Activated CD4-positive, CD25-positive, alpha-beta regulatory T cell treated with anti-CD3 and anti-CD28 coated beads, Interleukin-2, amount 50 U/mL, for 16 hours (primary cell): ENCODE measurements at places on chromosomes 6 and 20.
A peak's percentile ranks its signal among the peaks of the same experiment; 100 is the strongest.

GRCh38 chr6:112409311-112409710, 62.2 kb downstream of the RFPL4B start:
- DNase-seq: no peak

DNA sequence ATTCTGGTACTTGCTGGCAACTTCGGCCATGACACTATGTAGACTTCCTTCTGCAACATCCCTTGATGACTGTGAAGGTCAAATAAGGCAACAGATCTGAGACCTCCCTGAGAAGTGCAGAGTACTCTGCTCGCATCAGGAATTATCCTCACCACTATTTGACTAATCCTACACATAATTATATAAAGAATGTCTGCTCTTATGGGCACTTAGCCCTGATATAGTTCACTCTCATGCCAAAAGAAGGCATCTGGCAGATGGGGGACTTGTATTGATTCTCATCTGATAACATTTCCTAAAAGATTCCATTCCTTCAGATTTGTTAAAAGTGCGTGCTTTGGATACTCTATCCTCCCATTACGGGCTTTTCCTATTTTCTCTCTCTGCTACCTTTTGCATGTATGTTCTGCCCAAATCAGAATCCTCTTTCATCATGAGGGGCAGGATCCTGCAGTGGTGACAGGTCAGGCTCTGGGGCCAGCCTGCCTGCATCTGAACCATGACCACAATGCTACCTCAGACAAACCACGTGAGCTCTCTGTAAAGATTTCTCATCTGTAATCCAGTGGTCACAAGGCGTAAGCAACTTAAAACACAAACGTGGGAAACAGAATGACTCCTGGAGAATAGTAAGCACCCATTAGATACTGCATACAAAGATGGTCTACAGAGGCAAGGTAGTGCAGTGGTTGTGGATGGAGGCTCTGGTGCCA, 134.0 kb downstream of the GJA10 start:
- no peak for DNase-seq

- no peak for DNase-seq
These were observed 116.9 kb upstream of the SIRPA start for GRCh38 chr20:1778338-1778737.

DNA sequence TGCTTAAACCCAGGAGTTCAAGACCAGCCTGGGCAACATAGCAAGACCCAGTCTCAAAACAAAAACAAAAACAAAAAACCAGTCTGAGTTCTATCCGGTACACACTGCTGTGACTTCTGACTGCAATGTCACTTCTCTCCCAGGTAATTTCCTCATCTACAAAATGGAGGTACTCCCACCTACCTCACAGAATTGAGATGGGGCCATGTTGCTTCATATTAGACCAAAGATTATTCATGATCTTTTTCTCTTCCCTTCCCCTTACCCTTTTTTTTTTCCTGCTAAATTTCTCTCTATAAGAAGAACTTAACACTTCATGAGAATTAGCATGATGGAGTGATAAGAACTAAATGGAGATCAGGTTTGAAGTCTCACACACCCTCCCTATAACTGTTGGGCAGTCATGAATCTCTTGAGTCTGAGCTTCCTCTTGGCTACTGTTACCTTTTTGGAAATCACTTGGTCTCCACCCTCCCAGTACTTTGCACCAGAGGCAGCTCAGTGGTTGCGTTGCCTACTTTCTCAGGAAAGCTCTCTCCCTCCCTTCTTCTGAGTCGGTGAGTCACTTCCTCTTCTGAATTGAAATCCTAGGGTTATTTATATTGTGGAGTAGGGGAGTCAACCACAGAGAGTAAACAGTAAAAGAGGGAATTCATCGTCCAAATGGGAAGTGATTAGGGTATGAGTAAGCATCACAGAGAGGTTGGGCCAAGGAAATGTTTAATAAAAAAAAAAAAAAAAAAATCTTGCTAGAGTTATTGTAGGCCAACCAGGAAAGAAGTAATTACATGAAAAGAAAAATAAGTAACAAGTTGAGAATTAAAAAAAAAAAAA, 59.9 kb upstream of the MAP7 start:
- no peak for DNase-seq

GRCh38 chr20:63747622-63748069, 8.1 kb downstream of the SLC2A4RG start:
- no peak for DNase-seq

DNA sequence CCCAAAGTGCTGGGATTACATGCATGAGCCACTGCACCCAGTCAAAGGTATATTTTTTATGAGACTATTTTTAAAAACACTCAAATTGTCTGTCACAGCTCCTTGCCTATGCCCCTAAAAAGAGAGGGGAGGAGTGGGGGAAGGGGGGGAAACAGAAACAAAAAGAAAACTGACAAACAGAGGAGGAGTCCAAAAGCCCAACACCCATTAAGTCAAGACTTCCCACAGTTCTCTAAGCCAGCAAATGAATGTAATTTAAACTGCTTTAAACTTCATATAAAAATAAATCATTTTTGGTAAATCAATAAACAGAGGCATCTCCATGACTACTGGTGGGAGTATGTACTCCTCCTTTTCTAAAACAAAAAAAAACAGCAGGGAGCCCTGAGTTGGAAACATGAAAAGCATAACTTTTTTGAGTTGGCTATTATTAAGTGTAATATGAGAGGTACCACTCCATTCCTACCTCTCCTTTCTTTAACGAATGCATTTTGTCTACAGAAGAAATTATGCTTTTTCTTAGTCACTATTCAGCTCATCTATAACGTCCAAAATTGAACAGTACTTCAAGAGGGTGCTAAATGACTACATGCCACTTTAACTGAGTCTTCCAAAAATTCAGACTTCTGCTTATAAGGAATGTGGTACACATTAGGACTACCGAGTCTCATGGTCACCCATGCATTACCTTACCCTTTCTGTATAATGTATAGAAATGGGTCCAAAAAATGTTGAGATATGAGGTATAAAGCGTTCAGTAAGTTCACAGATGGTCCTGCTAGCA, 119.0 kb upstream of the PRSS16 start:
- no peak for DNase-seq

GRCh38 chr6:117272032-117272866, 6.9 kb downstream of the VGLL2 start:
- DNase-seq: no peak

DNA sequence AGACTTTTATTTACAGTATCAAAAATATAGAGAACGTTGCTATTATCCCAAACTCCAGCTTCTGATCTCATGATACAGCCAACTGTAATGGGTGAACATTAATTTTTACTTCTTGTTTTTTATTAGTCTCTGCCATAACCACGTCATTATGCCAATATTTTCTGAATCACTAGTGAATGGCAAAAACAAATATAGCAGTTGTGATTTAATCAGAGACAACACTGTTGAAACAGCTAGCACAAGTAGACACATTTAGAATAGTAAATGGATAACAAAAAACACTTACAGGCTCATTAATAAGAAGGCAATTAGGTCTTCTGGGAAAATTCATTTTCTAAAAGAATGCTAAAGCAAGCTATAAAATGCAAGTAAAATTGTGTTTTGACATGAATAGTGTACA, 8.1 kb downstream of the PTPRK start:
- DNase-seq: no peak

- no peak for DNase-seq
These were observed 1.9 kb upstream of the BCAS4 start for GRCh38 chr20:50792708-50793574.

DNA sequence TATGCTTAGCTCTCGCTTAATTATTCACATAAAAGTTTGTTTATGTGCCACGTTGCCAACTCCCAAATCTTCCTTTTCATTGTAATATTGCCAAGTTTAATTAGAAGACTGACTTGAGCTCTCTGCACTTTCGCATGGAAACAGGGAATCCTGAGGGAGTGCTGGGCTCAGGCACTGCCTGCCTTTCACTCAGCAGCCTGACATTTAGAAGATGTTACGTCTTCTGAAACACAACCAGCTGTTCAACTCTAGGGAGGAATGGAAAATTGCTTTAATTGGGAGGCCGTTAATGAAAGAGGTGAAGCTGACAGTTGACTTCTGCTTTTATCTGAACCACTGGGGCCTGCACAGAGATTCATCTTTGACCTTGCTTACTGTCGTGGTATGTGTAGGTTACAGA, 77.4 kb upstream of the MTHFD1L start:
- no peak for DNase-seq

- no peak for DNase-seq
These were observed 76.3 kb downstream of the BTBD3 start for GRCh38 chr20:11993886-11994461.

GRCh38 chr6:10977231-10977968, 66.7 kb downstream of the ELOVL2 start:
- DNase-seq: no peak

DNA sequence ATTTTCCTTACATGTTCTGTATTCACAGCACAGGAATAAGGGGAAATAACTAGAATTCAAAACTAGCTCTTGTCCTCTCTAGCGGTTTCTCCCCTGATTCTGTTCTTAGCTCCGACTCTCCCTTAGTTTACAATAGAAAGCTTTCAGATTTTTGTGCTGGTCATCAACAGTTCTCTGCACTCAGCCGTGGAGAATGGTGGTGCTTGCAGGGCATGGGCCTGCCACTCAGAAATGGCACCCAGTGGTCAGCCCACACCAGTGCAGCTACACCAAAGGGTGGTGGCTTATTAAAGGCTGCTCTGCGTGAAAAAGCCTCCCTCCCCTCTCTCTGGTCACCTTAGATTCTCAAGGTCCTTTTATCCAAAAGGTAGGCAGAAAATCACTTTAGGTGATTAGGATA, 123.5 kb downstream of the SASH1 start:
- DNase-seq: no peak

- DNase-seq: no peak
These were observed 65.2 kb downstream of the RIN2 start for GRCh38 chr20:19823216-19823615.

DNA sequence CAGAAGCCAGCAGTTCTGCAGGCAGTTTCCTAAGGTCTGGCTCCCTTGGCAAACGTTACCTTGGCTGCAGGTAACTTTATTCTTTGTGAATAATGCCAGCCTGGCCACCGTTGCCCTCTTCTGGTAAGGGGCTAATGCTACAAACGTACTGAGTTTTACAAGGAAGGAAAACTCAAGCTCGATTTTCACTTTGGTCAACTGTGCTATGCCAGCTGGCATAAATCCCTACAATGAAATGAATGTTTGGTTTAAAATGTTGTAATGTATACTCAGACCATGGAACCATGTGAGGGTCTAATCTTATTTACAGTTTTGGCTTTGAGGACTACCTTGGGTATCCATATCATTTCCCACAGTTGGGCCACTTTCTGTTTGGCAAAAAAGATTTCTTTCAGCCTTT, 101.4 kb downstream of the SLX4IP start:
- DNase-seq: peak; percentile 10

- no peak for DNase-seq
These were observed 131.8 kb downstream of the SLC23A2 start for GRCh38 chr20:4869290-4870193.

DNA sequence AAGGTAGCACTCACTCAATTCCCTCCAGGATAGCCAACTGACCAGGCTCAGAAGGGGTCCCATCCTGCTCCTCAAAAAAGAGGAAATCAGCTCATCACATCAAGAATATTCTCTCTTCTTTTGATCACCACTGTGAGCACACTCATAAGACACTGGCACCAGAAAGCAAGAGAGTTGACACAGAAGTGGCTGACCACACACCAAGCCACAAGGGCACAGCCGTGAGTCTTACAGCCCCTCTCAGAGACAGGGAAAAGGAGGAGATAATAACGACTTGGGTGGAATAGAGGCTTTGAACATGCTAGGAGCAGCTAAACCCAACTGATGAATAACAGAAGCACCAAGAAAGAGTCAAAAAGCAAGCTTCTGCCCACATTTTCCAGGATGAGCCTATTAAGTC, 249.1 kb upstream of the PREP start:
- no peak for DNase-seq

DNA sequence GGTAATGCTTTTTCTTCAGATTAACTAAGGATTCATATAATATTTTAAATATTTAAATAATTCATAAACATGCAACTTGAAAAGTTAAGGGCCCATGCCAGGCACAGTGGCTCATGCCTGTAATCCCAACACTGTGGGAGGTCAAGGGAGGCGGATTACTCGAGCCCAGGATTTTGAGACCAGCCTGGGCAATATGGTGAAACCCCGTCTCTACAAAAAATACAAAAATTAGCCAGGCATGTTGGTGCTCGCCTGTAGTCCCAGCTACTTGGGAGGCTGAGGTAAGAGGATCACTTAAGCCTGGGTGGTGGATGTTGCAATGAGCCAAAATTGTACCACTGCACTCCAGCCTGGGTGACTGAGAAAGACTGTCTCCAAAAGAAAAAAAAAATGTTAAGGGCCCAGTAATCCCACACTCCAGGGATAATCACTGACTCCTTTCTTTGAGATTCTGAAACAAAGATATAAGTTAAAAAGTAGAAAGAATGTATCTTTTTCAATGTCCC, 7.9 kb upstream of the RIN2 start:
- no peak for DNase-seq

DNA sequence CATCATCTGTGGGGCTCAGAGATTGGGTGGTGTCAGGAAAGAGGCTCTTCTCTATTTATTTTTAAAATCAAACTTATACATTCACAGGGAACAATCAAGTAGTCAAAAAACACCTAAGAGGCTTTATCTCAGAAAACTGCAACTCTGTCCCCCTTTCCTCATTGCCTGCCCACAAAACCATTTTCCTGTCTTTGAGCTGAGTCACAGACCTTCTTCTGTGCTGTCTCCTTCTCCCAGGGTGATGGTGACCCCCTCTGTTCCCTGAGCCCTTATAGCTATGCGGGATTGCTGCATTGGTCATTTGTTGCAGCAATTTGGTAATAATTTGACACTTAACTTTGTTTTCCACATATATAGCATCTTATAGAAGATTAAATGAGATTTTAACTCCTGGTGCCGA, 195.2 kb upstream of the PROKR2 start:
- DNase-seq: no peak

DNA sequence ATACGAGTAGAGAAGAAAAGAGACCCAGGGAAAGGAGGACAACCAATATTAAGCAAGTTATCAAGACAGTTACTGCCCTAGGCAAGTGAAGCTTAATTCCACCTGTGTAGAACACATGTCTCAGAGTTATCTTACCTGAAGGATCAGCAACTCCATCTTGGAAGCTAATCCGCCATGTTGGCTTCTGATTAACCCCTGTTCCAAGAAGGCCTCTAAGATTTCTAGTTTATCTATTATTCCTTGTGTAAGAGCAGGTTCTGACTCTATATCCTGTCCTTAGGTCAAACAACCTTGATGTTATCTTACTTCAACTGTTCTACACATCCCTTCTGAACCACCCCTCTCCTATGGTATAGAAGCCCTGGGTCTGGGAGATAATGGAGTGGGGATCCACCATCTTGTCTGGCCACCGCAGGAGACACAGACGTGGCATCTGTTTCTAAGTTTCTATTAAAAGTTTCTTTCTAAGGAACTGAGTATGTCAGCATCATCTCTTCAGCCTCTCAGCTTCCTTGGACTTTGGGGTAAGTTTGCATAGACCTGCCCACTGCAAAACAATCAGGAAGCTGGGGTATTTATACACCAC, 27.7 kb upstream of the PTPN1 start:
- DNase-seq: no peak

- no peak for DNase-seq
These were observed 52.7 kb downstream of the RPP21 start for GRCh38 chr6:30397697-30398096.

- DNase-seq: no peak
These were observed 104.9 kb downstream of the PDSS2 start for GRCh38 chr6:107354451-107354850.
